Frontal cortex (tissue), 4 donors: ENCODE measurements at places on chromosomes 6 and 20. TPM values are rescaled to one million over a fixed set of nuclear protein-coding genes. Genes with fewer than 3 reads are reported as not detected.

The NRN1 gene
- 9.8 TPM for total RNA-seq

The PRRT1 gene
- 0.41 TPM for total RNA-seq

The SSTR4 gene
- 0.41 TPM for total RNA-seq

The VIP gene
- total RNA-seq = 4.1 TPM

The HMGN4 gene
- 73.4 TPM for total RNA-seq

The TFAP2D gene
- 2.9 TPM for total RNA-seq

The GLP1R gene
- total RNA-seq = 0.41 TPM

The ZBTB46 gene
- 22.4 TPM for total RNA-seq

The RAD21L1 gene
- under 0.01 TPM for total RNA-seq

DNA sequence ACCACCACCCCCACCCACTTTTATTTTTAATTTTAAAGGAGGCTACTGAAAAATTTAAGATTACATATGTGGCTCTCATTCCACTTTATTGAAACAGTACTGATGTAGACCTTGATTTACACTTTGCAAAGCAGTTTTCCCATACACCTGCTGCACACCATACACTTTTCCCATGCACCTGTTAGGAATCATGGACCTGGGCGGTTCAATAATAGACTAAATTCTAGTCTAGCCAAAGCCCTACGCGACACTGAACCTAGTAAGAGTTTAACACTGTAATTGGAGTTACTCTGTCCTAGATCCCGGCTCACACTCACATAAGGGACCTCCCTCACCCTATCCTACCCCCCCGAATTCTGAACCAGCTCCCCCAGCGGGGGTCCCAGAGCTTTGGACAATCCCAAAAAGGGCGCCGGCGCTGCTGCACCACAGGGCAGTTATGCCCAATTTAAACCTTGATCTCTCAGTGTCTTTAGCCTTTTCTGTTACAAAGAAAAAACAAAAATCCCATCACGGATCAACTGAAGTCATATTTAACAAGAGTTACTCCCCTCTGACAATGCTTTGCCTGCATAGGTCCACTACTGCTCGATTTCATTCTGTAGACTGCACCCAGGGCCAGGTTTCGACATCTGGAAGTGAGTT is 2.4 kb upstream of the GCLC start:
- DNase-seq = no peak

DNA sequence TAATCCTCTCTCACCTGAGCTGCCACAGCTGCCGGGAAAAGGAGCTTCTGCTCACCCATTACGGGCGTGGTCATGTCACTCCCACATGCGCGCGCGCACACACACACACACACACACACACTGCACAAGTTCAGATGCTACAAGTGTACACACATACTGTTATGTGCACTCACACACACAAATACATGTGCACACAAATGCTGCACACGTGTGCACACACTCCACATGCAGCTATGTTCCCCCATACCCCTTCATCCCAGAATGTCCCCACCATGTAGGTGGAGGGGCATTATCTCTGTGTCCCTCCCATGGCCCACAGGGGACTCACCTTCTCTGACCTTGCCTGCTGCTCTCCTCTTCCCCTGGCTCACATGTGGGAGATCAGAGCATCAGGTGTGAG is 37.3 kb downstream of the GNAS-AS1 start:
- no peak for DNase-seq

DNA sequence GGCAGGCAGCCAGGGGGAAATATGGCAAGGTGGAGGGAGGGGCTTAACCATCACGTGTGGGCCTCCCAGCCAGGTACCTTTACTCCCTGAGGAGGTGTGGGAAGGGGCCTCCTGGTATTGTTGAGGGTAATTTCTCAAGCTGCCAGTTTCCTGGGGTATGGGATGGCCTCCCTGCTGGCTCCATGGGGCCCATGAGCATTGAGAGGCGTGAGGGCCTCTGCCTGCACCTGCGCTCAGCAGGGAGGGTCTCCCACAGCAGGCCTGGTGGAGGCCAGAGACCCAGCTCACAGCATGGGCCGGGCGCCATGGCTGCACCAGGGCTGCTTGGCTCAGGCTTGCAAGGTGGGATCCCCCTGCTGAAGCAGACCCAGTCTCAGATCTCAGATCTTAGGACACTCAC is 113.0 kb downstream of the GRM4 start:
- DNase-seq = no peak

DNA sequence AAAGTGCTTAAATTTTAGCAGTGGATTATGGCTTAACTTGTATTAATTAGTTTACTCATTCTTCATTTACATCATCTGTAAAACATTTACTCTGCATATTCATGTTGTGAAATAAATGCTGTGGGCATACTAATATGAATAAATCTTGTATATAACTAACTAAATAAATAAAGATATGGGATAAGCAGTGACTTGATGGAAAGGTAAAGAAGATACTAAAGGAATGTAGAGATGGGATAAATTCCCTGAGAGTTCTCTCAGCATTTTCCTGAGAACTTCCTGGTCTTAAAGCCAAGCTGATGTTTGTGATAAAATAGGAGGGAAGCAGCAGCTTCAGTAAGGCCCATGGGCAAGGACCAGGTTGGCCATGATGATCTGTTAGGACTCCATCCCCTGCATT is 652.1 kb downstream of the RNF144B start:
- DNase-seq = no peak

DNA sequence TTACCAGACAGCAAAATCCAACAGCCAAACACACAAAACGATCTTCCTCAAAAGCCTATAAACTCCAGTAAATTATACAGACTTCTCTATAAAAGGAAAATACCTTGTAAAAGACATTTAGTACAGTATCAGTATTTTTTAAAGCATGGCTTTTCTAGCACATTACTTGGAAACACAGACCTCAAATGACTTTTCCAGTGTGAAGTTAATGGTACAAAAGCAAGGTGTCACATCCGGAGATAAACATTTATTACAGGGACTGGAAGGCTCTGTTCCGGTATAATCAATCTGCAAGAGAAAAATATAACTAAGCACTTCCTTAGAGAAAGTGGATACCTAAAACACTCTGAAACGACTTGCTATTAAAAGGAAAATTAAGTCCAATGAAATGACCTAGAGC is 17.1 kb downstream of the TMEM30A start:
- DNase-seq = no peak

GRCh38 chr20:37160683-37161082 is 18.4 kb upstream of the RPN2 start:
- DNase-seq = no peak

- DNase-seq = no peak
These were observed 50.1 kb downstream of the CYP24A1 start for GRCh38 chr20:54123587-54124180.

DNA sequence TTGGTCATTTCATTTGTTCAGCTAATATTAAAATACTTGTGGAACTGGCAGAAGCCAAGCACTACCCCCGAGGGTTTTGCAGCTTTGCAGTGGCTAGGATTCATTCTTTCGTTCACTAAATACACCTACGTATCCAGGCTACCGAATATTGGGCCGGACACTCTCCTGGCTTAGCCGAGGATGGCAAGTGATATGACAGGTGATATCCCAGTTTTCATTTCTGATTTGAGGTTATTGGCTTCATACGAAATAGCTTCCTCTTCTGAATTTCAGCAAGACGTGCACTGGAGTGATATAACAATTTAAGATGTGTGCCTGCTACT is 536 bp upstream of the MTFR2 start:
- no peak for DNase-seq

- DNase-seq = no peak
These were observed 111.0 kb downstream of the TBXT start for GRCh38 chr6:166056637-166057036.

DNA sequence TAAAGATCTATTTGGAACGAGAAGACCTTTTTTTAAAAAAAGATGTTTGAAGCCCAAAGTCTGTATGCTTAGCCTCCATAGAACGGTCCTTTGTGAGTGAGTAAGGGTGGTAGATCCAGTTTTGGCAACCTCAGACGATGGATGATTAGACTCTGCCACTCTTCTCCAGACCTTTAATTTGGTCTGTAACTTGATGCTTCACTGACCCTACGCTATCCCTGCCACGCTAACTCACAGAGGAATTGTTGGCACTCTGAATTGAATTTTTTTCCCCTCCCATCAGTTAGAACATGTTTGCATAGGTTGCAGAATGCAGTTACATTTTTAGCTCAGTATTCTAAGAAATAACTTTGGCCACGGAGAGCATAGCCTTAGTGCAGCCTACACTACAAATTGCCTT is 15.8 kb upstream of the DEK start:
- DNase-seq = no peak

- no peak for DNase-seq
These were observed 369.4 kb upstream of the HS3ST5 start for GRCh38 chr6:114712129-114712662.

GRCh38 chr6:73349311-73349710 is 4.8 kb downstream of the DPPA5 start:
- DNase-seq = no peak

- no peak for DNase-seq
These were observed 253.4 kb downstream of the SOD2 start for GRCh38 chr6:159439651-159440050.

DNA sequence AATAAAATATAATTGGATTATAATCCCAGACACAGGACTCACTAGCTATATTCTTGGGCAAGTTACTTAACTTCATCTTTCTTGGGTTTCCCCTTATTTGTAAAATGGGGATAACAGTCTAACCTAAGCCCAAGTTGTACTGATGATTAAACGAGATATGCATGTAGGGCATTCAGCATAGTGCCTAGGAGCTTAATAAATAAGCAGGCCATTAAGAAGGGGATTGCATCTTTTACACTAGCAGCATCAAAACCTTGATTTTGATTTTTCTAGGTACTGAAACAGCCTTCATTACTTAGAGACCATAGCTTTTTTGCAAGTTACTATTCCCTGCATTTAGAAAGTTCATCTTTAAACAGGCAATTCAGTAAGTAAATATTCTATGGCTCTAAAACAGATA is 2.2 kb upstream of the QKI start:
- DNase-seq = no peak

DNA sequence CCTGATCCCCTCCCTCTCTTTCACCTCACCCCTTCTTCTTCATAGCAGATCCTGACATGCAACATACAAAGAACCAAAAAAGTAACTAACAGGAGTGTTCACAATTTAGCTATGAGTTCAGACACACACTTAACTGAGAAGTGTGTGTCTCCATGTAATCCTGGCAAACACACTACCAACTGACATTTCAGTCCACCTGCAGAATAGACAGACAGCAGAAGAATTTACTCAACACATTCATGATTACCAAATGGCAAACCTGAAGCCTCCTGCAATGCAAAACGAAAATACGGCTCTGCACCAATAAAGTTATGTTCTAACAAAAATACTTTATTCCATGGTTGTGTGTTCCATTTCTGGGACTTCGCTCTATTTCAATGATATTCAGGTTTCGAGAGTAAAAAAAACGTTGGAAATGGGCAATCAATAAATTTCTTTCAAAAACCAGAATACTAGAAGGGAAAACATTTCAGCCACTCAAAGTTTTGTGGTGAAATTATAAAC is 2.6 kb downstream of the BACH2 start:
- DNase-seq = no peak

- no peak for DNase-seq
These were observed at the start of gene SLA2 for GRCh38 chr20:36645998-36646397. TSS of gene SLA2 (minus strand) at chr20:36646196. CDS start at chr20:36641335, 4,861 bp downstream.

GRCh38 chr6:54002116-54002515 is 109.1 kb upstream of the MLIP start:
- DNase-seq = no peak

DNA sequence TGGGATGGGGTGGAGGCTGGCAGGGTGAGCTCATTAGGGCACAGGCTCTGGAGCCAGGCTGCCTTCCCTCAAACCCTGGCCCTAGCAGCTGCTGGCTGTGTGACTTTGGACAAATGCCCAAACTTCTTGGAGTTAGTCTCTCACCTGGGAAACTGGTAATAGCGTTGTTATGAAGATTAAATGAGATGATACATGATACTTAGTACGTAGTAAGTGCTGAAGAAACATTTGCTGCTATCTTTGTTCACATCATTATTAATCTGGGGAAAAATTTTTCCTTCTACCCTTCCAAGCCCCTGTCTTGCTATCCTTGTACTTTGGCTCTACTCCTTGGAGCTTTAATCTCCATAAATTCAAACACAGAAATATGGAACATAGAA is 22.3 kb upstream of the PPARD start:
- DNase-seq = no peak

GRCh38 chr20:50418890-50419642 is 91.1 kb upstream of the PTPN1 start:
- DNase-seq = no peak

- no peak for DNase-seq
These were observed 30.5 kb upstream of the RIMS4 start for GRCh38 chr20:44840826-44841225.

DNA sequence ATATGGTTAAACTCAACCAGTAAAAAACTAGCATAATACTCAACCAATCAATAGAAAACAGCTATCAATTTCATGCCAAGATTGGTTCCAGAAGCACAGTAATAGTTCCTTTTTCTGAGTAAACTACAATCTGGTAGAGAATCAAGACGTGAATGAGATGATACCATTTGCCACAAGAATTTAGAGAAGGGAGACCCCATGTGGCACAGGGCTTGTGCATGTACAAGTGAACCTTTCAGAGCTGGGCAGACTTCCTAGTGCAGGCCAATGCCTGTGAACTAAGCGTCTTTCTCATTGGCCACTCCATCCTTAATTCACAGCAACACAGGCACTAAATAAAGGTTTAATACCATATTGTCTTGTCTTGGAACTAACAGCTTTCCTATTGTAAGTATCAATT is 213.5 kb downstream of the RFPL4B start:
- DNase-seq = no peak

DNA sequence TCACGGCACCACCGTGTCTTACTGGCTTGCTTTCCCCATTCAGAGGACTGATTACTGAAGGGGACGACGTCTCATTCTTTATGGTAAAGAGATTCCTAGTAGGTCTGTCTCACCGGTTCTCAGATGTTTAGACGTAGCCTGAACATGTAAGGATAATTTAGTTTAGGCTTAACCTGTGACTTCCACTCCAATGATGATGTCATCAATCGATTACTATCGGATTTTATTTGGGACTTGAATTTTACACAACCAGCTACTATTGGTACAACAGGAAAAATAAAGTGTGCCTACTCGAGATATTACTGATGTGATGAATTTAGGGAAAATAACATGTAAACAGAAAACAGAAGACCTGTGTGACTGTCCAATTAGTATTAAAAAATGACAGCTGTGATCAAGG is 4.5 kb upstream of the SSR1 start:
- DNase-seq = no peak

- DNase-seq = no peak
These were observed 203.0 kb upstream of the PCSK2 start for GRCh38 chr20:17023806-17024205.

GRCh38 chr20:23881371-23881770 is 1.8 kb upstream of the CST5 start:
- DNase-seq = no peak
